ENCODE measurements at places on chromosomes 11 and 22.

- no peak for DNase-seq
These were observed 608 bp downstream of the TMPRSS13 start for GRCh38 chr11:117928446-117929141.

GRCh38 chr11:73965076-73965763 lies 14.4 kb downstream of the DNAJB13 start:
- DNase-seq, result no peak

DNA sequence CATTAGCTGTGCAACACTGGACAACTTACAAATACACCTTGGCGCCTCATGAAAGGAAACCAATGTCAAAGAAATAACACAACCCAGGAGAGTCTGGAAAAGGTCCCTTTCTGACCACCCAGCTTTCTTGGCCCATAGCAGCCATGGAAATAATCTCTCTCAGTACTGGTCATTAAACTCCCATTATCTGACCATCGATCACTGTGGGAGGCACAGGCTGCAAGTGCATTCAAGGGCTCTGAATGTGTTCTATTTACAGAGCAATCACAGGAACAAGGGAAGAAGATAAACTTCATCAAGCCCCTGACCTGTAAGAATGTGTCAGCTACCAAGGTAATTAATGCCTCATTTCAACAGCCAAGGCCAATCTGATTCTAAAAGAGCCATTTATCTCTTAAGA lies 40.1 kb downstream of the CTSC start:
- DNase-seq, result no peak

DNA sequence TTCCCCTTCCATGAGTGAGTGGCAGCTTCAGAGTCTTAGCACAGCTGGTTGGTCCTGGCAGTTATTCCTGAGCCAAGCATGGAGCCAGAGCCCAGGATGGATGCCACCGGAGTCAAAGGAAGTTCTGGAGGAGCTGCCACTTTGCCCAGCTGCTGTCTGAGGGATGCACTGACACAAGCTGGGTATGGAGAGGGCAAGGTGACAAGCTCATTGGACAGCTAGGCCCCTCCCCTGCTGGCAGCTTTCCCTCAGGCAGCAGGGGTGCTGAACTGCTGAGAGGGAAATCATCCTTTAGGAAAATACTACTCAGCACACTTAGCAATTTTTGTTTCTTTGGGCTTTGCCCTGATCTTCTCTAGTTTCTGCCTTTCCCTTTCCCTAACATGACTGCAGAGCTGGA lies 99.3 kb upstream of the SESN3 start:
- no peak for DNase-seq

DNA sequence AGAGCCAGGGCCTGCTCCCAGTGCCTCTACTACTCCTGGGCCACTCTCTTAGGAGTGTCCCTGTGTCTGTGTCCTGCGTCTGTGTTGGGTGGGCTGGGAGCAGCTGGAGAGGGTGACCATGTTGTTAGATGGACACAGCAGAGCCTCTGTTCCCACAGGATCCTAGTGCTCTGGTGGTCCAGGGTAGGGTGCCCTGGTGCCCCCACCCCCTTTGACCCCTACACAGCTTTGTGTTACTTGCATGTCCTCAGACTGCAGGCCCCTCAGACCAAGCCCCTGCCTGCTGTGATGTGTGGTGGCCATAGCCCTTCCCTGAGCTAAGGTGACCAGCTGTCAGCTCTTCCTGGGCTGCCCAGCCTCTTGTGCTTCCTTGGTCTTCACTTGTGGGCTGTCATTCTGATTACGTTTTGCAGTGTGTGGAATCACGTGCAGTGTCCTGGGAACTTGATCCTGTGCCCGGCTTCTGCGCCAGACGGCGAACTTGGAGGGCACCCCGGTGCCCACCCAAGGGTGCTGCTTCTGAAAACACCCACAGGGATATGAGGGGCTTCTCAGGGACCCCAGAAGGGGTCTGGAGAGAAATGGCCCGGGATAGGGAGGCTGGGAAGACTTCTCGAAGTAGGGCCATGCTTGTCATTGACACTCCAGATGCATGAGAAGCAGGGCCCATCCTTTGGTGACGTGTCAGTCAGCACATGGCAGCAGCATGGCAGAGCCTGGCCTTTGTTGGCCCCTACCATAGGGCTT lies 1.5 kb downstream of the TANGO2 start:
- no peak for DNase-seq

GRCh38 chr22:23397008-23397612 lies 183.0 kb downstream of the IGLL1 start:
- no peak for DNase-seq

GRCh38 chr11:66321606-66322005 lies 4.8 kb upstream of the CD248 start:
- no peak for DNase-seq

GRCh38 chr11:111633756-111634362 lies 31.6 kb downstream of the SIK2 start:
- DNase-seq, result no peak

- no peak for DNase-seq
These were observed 164.0 kb downstream of the TENM4 start for GRCh38 chr11:79276736-79277325.

GRCh38 chr11:117146521-117146920 lies 2.4 kb downstream of the PAFAH1B2 start:
- no peak for DNase-seq

DNA sequence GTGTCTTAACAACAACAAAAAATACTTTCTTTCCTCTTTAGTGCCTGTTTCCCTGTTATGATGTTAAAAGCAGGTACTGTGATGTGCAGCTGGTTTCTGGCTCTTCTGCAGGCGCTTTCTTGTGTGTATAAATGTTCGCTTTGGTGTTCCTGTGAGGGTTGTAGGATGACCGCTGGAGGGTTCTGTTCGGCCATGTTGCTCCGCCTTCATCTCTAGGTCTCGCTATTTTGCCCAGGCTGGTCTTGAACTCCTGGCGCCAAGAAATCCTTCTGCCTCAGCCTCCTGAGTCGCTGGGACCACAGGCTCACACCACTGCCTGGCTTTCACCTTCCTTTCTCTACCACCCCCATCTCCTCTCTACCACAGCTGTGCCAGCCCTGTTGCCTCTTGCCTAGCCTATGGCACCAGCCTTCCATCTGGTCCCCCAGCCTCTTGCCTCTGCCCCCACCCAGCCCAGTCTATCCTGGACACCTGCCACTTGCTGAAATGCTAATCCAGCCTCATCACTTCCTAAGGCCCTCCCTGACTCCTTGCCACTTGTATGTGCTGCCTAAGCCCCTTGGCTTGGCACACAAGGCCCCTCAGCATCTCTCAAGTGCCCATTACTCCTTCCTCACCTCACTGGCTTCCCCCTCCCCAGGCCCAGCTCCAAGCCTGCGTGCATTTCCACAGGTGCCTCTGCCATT lies 5.5 kb downstream of the LRRC74B start:
- no peak for DNase-seq

GRCh38 chr22:21686634-21687393 lies 21.0 kb downstream of the PPIL2 start:
- no peak for DNase-seq

GRCh38 chr11:11459578-11459977 lies 106.5 kb upstream of the CSNK2A3 start:
- DNase-seq, result no peak

GRCh38 chr11:84465040-84465439 lies 1162.1 kb downstream of the DLG2 start:
- no peak for DNase-seq

DNA sequence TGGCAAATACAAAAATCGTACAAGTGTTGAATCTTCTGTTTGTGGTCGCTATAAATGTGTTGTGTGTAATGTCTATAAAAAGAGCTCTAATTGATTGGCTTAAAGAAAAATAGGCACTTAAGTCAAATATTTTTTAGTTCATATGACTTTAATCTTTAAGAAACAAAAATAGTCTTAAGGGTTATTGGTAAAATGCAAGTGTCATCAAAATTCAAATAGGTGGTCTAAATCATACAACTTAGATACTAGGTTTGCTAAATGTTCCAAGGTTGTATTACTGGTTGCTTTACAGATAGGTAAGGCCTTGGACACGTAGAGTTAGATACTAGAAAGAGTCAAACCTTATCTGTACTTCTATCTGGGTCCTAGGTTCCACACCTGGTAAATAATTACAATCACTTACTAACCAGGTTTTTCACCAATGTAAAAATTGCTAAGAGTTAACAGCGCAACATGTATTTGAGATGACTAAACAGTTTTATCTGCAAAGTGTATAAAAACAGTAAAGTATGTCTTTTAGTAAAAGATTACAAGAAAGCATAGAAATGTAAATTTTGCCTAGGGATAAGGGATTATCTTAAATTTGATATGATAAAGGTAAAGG lies 91.1 kb upstream of the GNAZ start:
- no peak for DNase-seq

GRCh38 chr22:49036513-49036912 lies 791.2 kb downstream of the BRD1 start:
- DNase-seq, result no peak

DNA sequence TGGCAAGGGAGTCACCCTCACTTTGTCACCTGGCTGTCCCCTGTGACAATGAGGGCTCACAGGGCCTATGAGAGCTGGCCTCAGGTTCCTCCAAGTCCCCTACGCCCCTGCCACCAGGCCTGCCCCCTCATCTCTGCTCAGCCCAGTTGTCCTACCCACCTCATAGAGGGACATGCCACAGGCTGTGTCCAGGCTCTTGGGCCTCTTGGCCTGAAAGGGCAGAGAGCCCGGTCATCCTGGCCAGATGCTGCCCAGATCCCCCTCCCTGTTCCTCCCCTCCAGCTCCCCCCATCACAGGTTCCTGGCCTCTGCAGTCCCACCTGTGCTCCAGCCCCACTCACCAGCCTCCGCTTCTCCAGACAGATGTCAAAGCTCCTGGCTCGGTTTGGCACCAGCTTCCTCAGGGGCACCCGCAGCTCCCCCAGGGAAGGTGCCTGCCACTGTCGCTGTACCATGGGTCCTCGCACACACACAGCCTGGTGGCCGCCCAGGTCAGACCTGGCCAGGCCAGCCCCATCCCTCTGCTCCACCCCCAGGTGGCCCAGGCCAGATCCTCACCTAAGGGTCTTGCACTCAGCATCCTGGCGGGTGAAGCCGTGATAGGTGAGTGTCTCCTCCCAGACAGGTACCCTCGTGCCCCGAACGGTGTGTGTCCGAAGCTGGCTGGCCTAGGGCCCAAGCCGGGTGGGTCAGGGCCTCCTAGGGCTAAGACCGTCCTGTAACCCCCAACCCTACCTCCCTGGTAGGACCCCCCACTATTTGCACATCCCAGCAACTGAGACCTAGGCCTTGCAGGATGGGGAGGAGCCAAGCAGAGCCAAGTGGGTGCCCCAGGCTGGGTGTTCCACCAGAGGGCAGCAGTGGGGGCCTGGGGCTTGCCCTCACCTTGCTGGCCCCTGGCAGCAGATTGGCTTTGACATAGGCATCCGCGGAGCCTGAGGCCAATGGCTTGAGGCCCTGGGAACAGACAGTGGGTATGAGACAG lies 8.3 kb downstream of the NDUFV1 start:
- peak; percentile 45 for DNase-seq

DNA sequence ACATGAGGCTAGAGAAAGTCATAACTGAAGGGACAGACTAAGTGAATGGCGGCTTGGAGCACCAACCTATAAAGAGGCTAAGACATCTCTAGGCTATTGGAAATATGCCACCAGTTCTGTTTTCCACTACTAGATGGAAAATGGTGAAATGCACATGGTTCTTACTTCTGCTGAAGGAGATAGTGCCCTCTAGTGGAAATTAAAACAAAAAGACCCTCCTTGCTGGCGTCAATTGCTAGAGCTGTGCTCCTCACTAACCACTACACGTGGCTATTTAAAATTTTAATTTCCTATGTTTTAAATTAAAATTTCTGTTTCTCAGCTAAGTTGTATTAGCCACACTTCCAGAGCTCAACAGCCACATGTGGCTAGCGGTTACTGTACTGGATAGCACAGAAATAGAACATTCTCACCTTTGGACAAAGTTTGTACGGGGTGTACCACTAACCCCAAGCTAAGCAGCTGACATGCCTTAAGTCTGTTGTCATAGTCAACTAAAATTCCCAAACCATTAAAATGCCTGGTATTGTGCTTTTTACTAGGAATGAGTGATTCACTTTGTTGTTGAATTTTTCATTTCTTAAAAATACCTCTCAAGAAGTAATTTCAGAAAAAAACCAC lies 34.1 kb upstream of the CALCA start:
- DNase-seq, result peak; percentile 27

DNA sequence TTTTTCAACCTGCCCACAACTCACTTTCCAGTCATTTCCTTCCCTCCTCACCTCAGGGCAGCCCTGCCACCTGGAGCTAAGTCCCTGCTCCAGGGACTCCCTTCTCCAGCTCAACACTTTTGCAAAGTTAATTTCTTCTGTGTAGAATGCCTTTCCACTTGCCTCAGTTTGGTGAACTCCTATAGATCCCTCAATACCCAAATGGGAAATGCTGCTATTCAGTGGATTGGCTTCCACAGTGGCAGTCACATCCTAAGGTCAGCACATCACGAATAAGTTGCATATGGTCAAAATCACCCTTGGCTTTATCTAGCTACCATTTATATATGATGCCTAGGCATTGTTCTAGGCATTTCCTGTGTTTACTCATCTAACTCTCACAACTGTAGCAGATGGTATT lies 23.6 kb downstream of the GDPD5 start:
- DNase-seq, result no peak

DNA sequence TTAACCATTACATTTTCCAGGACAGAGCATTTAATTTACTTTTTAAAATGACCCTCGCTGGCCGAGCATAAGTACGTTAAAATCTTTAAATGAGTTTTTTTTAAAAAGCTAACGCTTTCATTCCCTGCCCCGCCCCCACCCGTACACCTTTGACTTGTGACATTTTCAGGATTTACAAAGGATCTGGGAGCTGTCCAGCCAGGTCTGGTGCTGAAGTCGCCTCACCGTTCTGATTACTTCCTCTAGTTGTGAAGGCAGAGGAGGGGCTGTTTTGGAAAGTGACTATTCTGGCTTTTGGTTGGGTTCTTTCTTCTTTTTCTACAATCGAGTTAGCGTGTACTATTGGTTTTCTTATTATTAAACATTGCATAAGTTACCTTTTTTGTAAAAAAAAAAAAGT lies 2.9 kb downstream of the C11orf87 start:
- no peak for DNase-seq

DNA sequence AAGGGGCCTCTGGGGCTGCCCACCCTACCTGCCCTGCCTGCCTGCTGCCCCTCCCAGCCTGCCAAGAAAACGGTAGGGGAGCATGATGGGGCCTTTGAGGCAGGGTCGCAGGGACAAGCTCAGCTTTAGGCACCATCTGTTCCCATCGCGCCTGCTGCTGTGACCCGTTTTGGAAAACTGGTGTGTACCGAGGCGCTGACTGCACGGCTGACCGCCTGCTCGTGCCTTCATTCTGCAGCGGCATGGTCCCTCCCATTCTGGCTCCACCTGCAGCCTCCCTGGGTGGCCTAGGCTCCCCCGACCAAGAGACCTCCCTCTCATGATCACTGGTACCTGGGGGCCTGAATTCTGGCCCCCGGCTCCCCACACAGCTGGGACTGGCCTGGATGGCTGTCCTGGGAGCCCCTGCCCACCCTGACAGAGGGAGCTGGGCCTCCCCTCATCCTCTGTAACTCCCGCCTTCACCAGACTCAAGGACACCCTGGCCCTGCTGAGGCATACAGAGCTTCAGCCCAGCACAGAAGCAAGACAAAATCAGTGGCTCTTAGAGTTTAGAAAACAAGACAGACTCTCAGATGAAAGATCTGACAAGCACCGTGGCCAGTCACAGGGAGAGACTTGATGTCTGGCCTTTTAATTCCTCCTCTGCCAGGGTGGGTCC lies 6.5 kb upstream of the MYRF start:
- DNase-seq, result no peak

- no peak for DNase-seq
These were observed 762 bp downstream of the ANKRD13D start for GRCh38 chr11:67289651-67290479.

Measured in CD4-positive, alpha-beta T cell treated with Interleukin-15 for 4 hours (primary cell).